Memory B cell (primary cell): ENCODE measurements at places on chromosomes 2 and 18.

GRCh38 chr2:43086451-43087221 is 139.8 kb downstream of the ZFP36L2 start:
- no peak for DNase-seq

- no peak for DNase-seq
Observed at GRCh38 chr2:232518844-232519243, 1.3 kb upstream of the PRSS56 start.

GRCh38 chr2:163734401-163734800 is 1.4 kb downstream of the FIGN start:
- no peak for DNase-seq

GRCh38 chr2:7573166-7573825 is 656.1 kb downstream of the RNF144A start:
- no peak for DNase-seq

GRCh38 chr2:127945281-127945680 is 59.5 kb upstream of the AMMECR1L start:
- DNase-seq, result no peak

- DNase-seq, result no peak
Observed at GRCh38 chr2:127407091-127407490, 11.1 kb upstream of the PROC start.

GRCh38 chr2:29295845-29296244 is 180.6 kb downstream of the CLIP4 start:
- no peak for DNase-seq

- no peak for DNase-seq
Observed at GRCh38 chr2:221517146-221517695, 54.9 kb downstream of the EPHA4 start.

DNA sequence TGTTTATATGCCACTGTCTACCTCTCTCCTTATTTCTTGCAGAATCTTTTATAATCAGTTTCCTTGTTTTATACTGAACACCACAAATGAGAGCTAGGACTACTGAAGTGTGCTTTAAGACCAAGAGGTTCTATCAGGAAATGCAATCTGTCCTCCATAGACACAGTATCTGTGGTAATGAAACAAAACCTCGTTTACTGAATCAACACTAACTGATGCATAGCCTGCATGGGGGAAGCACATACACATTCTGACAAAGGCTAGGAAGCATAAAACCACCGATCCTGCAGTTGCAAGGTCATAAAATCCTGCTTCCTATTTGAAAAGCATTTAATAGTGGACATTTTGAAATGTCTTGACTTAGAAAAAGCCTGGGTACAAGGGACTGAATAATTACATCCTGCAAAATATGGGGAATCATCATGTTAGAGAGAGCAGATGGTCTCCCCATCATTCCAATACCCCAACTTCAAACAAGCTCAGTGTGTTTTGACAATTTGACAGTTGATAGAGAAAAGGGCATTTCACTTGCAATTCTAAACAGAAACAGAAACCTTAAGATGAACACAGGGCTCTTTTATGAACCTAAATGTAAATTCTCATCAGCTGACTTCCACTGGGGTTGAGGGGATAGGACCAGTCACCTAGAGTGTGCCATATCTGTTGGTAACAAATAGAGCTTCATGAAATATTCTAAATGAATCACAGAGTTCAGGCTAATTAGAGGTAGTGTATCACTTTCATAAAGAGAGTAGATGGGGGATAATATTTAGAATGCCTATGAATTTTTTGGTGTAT is 1845.6 kb upstream of the PIK3C3 start:
- DNase-seq, result no peak
